ENCODE measurements at places on chromosomes 3 and 15. TPM values are rescaled to one million over a fixed set of nuclear protein-coding genes. Genes with fewer than 3 reads are reported as not detected.

The PROS1 gene
- 29.2 TPM for polyA plus RNA-seq

The CEP19 gene
- 2.2 TPM for polyA plus RNA-seq

The GABRR3 gene
- polyA plus RNA-seq: not detected

The CPLX3 gene
- polyA plus RNA-seq: not detected

The SAXO2 gene
- 1.5 TPM for polyA plus RNA-seq

DNA sequence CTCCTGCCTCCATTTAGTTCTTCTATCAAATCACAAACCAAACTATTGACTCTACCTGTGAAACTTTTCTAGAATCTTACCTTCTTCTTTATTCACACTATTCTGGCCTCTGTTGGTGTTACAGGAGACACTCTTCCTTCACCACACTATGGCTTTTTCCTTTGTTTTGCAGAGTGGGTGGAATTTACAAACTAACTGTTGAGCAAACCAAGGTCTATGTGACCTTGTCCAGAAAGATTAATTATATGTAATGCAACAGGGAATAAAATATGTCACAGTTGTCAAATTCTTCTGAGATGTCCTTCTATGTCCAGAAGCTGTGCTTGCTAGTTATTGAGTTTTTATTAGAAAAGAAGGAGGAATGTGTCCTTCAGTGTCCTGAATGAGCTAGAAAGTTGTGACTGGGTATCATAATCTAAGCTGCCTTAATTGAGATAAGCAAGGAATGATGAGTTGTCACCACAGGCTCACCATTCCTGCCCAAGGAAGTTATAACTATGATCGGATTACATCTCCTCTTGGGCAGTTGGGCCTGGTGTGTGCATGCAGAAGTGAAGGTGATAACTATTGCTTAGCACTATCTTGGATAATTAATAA is 21.7 kb downstream of the ARL14 start:
- DNase-seq: no peak

GRCh38 chr3:187871848-187872247 is 126.6 kb upstream of the BCL6 start:
- DNase-seq: no peak

DNA sequence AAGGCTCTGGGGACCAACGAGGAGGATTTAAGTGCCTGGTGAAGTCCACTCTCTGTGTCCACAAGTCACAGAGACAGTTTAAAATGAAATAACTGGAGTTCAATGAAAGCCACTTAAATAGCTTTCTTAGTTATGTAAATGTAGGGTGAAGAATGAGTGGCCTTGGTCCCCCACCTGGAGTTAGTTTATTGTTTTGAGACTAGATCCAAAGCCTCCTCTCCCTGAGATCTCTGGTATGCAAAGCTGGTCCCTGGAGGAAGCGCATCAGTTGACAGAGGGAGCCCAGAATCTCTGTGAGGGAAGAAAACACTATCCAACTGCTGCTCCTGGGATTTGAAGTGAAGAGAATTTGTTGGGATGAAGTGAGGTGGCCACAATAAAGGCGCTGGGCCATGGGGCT is 40.5 kb downstream of the EXOG start:
- DNase-seq: no peak

GRCh38 chr3:29827756-29828155 is 546.9 kb downstream of the RBMS3 start:
- DNase-seq: no peak

DNA sequence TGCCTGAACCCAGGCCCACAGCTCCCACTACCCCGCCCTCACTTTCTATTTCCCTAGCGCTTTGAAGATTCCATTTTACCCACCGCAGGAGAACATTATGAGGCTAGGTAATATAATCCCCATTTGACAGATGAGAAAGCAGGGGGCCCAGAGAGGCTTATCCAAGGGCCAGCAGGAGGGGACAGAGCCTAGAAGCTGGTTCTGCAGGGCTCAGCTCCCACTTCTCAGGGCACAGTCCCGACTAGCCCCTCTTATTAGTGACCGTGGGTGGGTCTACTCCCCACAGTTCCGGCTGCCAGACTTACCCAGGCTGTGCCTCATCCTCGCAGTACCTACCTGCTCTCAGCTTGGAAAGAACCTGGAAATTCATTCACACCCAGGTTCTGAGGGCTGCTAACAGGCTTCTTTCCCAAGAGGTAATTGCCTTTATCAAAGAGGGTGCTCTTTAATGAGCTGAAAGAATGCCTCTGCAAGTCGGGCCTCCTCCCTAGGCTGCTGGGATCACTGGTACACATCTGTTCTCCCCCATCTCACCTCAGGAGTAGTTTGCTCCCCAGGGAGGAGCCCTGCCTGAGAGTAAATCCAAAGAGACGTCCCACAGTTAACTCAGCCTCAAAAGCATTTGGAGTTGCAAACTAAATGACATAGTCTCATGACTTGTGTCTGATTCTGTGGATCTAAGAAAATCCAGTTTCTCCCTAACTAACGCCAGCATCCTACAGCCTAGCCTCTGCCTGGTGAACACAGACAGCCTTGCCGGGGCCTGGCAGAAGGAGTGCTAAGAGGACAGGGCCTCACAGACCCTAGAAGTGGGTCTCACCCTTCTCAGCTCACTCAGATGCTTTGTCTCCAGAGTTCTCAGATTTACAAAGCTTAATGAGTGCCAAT is 125.0 kb downstream of the CHSY1 start:
- DNase-seq: no peak

DNA sequence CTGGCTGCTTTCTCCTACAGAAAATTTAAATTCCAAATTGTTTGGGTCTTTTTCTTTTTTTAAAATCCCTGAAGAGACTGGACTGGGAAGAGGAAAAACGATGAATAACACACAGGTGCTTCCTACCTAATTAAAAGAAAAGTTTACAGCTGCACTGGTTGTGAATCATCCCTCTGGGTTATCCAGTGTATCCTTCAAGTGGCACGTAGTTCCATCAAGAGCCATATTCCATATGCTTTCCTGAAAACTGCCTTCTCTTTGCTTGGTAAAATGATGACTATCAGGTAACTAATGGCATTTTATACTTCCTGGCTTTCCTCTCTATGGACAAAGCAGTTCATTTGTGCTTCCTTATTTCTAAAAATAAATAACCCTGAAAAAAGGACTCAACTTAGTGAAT is 123.2 kb downstream of the MAGI1 start:
- no peak for DNase-seq

- DNase-seq: no peak
Observed at GRCh38 chr3:169421182-169421581, 242.3 kb downstream of the MECOM start.

DNA sequence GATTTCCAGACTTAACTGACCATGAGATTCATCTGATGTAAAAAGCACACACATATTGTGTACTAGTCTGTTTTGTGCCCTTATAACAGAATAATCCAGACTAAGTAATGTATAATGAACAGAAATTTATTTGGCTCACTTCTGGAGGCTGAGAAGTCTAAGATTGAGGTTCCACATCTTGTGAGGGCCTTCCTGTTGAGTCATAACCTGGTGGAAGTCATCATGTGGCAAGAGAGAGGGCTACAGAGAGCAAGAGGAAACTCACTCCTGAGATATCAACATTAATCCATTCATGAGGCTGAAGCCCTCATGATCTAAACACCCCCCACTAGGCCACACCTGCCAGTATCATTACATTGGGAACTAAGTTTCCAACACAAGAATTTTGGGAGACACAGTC is 977.6 kb downstream of the MCTP2 start:
- no peak for DNase-seq

DNA sequence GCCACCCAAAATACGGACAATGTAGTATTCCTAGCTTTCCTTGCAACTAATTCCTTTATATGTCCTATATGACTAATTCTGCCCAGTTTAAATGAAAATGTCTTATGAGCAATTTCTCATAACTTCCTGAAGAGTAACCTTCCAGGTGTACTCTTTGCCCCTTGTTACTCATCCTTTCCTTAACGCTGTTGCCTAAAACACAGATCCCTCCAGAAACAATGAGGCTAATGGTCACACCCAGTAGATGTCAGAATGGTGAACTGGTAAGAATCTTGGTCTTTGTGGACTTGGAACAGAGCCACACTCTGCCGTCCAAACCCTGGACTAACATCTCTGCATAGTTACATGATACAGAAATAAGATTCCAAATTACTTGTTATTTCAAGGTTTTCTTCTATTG is 497.9 kb downstream of the IGSF11 start:
- no peak for DNase-seq

DNA sequence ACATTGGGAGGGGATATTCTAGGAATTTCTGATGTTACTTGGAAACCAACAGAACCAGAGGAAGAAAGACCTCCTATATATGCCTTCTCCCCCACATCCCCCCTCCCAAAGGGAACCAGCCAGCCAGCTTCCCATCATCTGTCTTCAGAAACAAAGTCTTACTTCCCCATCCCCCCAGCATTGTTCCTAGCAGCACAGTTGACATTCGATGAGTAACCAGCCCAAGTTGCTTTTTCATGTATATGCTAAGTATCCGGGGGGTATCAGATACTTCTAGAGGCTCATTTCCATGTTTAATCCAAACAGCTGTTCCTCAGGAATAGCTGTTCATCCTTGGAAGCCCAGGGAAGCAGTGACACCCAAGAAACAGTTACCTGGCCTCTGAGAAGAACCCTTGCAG is 16.0 kb downstream of the RMDN3 start:
- no peak for DNase-seq

GRCh38 chr3:81218023-81218422 is 543.4 kb downstream of the GBE1 start:
- no peak for DNase-seq

GRCh38 chr15:35565901-35566300 is 19.9 kb upstream of the DPH6 start:
- no peak for DNase-seq

DNA sequence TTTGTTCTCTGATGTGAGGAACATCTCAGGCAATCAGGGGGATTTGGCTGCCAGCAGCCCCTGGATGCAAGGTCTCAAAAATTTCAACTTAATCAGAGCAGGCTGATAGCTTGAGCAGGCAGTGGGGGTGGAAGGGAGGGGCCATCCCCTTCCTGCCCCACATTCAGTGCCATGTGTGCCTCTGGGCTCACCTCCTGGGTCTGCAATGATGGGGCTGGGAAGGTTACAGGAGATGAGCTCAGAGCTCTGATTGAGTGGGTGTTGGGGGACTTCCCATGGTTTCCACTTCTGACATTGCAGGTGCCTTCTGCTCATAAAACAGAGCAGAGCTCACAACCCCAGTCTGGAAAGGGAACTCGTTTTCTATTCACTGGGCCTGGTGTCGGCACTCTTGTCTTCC is 37.0 kb downstream of the PARP16 start:
- no peak for DNase-seq

- DNase-seq: no peak
Observed at GRCh38 chr3:32780071-32780734, 37.6 kb upstream of the TRIM71 start.

All from muscle of arm (tissue), 14 donors.